ENCODE measurements at places on chromosomes 5 and 9. TPM values are rescaled to one million over a fixed set of nuclear protein-coding genes. Genes with fewer than 3 reads are reported as not detected.

LECT2 gene
- not detected for total RNA-seq

IL13 gene
- not detected for total RNA-seq

PFN3 gene
- total RNA-seq = not detected

SDHA gene
- 121 TPM for total RNA-seq

BTNL8 gene
- total RNA-seq = not detected

All from A549 treated with CpdA at 1 μM for 4 hours (cell line).